Panc1 (cell line): ENCODE measurements at places on chromosomes 7 and 10.

GRCh38 chr10:71696628-71697326 is 22.8 kb downstream of the C10orf105 start:
- DNase-seq = peak; percentile 48

GRCh38 chr7:7932553-7932952 is 36.0 kb upstream of the GLCCI1 start:
- no peak for DNase-seq

DNA sequence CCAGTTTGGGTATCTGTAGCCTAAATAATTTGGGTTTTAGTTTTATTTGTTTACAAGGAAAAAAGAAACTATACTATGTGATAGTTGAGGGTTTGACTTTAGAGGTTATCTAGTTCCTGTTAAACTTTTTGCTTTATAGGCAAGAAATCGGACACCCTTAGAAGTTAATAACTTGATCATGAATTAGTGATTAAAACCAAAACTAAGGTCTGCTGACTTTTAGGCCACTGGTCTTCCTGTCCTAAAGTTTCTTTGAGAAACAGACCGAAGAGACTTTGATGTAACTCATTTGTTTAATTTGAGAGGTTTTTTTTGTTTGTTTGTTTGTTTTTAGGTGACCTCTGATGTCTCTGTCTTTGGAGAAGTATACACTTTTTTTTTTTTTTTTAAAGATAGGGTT is 59.7 kb downstream of the PHTF2 start:
- no peak for DNase-seq

- no peak for DNase-seq
Observed at GRCh38 chr7:17185690-17186070, 112.8 kb upstream of the AHR start.

DNA sequence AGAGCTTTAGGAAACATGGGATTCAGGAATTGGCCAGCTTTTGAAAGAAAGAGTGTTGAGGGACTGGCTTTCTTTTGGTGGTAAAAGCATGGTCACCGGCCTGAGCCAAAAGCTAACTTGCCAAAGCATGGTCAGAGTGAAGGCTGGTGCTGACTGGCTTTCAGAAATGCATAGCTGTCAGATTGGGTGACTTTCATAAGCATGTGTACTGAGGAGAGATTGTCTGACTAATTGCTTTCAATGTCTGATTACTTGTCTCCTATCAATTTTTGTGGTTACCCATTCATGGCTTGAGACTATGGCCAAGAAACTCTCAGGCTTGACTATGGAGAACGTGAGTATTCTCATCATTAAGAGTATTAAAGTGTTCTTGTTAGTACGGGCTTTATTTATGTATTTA is 28.2 kb downstream of the ZNF25 start:
- no peak for DNase-seq

- no peak for DNase-seq
Observed at GRCh38 chr10:108443636-108444035, 1279.1 kb upstream of the SORCS1 start.

DNA sequence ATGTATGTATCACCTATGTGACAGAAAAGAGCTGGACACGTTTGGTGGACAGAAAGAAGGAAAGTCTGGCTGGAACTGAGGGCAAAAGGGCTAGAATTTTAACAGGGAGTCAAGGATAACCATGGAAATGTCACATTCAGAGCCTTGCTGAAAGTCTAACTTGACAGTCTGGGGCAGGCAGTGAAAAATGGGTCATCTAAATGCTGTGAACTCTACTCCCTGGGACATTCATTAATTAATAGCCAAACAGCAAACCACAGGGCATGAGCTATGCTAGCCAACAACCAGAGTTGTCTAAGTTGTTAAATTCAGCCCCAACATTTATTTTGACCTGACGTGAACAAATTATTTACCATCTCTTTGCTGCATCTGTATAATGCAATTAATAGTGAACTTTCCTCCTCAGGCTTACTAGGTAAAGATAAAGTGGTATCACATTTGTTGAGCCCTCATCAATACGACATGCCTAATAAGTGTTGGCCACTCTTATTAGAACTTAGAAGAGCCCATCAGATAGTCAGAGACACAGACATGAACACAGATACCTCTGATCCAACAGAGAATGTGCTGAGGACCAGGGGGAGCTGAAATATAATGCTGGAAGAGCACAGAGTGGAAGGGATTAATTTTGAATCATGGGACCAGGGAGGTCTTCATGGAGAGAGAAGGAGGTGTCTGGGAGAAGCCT is 109.9 kb downstream of the SORCS1 start:
- DNase-seq = no peak

- DNase-seq = no peak
Observed at GRCh38 chr7:82294865-82295264, 148.7 kb downstream of the CACNA2D1 start.

- no peak for DNase-seq
Observed at GRCh38 chr10:35074266-35074665, 15.9 kb downstream of the CUL2 start.

DNA sequence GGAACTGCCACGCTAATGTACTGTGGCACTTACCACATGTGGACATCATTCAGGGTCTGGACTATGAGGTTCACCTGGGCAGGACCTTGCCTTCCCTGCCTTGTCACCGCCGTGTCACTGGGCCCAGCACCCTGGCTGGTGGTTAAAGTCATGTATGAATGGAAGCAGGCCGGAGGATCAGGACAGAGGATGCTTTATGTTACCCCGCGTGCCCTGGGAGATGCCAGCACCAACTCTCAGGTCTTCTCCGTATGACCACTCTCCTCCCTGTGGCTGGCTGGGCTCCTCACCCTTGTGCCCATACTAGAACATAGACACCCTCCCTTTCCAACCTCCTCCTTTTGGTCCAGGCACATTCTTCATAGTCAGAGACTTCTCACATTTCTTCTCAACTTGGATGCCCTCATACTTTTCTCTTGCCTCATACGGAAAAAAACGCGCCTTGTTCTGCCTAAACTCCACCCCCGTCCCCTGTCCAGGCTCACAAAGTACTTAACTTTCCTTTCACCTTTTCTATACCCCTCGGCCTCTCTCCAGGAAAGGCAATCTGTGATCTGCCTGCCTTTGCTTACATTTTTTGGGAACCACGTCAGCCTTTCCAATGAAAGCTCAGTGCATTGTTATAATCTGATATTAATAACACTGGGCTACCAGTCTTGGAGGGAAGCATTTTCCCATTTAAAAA is 240.0 kb downstream of the TEX36 start:
- DNase-seq = no peak

DNA sequence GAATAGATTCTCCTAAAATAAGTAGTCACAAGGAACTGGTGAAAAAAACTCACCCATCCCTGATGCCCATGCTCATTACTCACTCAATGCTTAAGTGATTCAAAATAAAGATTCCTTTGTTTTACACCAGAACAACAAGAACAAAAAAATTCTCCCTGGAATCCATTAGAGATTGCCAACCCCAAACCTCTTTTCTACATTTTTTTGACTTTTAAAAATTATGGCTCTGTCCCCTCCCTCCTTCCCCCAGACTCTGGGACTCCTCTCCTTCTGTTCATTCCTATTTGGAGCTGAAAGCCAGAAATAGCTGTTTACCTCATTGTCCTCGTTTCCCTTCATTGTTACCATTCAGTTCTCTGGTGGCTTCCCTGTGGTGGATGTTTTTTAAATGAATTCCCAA is 63.2 kb upstream of the FHIP2A start:
- DNase-seq = no peak

DNA sequence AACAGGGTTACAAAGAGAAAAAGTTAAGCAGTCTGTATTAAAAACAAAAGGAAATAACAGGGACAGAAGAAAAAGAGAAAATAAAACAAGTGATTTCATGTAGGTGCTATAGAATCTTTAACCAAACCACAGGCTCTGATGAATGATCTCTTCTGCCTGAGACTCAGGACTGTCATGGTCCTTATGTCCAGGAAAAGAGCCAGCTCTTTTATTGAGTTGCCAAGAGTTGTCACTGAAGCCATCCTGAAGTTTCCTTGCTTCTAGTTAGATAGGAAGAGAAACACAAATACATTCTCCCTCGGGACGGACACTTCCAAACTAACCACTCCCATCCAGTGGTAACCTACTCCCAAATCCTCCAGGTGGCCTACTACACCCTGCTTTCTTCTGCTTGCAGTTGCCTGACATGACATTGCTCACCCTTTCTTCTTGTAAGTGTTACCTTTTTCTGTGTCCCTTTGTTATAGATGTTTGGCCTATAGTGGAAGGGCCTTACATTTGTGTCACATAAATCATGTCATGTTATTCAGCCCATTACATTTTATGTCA is 346.7 kb downstream of the NRG3 start:
- no peak for DNase-seq

DNA sequence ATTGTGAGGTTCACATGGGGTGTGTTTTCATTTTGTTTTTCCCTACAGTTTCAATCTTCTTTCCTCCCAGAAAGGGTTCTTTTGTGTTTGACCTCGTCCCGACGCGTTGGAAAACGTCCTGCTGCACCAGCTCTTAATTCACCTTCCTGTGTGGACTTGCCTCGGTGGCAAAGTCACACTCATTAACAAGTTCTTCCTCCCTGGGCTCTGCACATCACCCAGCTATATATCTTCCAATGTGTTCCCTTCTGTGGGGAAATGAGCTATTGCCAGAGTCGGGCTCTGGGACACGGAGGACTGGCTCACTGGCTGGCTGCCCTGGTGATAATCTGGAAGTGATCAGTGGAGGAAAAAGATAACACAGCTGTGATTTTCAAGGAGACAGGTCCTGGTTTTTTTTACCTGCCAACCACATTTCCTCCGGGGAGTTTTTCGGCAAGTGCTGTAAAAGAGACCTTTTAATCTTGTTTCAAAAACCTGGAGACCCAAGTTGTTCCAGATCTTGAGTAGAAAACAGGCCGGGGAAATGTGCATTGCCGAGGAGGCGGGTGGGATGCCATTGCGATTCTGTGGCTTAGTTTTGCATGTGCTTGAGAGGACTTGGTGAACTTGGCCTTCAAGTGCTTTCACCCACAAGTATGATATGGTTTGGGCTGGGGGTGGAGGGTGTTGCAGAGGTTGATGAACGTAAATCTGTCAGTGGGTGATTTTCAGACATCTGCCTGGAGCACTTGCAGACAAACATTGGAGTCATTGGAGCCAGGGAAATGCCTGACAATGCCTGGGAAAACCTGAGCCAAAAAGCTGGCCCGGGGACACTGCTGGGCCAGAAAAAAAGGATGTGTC is 96.5 kb upstream of the CREB5 start:
- no peak for DNase-seq

GRCh38 chr7:138746073-138746472 is 44.9 kb upstream of the SVOPL start:
- no peak for DNase-seq

- DNase-seq = no peak
Observed at GRCh38 chr10:114545071-114545470, 113.0 kb downstream of the ABLIM1 start.

- no peak for DNase-seq
Observed at GRCh38 chr10:121033366-121033765, 182.2 kb downstream of the WDR11 start.

- DNase-seq = no peak
Observed at GRCh38 chr7:28516390-28517172, 104.3 kb downstream of the CREB5 start.

GRCh38 chr10:124126983-124127385 is 33.6 kb upstream of the CHST15 start:
- DNase-seq = no peak

GRCh38 chr7:68485253-68485917 is 1112.9 kb upstream of the AUTS2 start:
- DNase-seq = no peak

GRCh38 chr10:103204353-103205255 is 11.5 kb upstream of the NT5C2 start:
- no peak for DNase-seq

- no peak for DNase-seq
Observed at GRCh38 chr10:104300736-104301292, 31.8 kb downstream of the GSTO2 start.

DNA sequence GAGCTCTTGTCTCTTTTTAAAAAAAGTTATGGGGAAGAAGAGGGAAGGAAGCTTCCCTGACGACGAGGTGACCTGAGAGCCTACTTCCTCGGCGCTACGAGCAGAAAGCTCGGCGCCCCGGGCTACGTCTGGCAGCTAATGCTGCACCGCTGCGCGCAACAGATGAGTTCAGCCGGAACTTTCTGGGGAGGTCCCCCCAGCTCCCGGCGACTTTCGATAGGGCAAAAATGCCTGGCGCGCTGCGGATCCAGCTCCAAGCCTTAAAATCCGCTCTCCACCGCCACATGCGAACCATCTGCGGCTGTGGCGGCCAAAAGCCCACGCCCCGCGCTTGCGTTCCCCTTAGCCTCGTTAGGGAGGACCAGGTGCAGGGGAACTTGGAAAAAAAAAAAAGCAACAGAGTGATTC is 621 bp downstream of the P4HA1 start:
- DNase-seq = no peak

GRCh38 chr10:82319074-82319473 is 444.1 kb downstream of the NRG3 start:
- DNase-seq = no peak

- no peak for DNase-seq
Observed at GRCh38 chr7:43591558-43592180, 8.8 kb downstream of the STK17A start.

DNA sequence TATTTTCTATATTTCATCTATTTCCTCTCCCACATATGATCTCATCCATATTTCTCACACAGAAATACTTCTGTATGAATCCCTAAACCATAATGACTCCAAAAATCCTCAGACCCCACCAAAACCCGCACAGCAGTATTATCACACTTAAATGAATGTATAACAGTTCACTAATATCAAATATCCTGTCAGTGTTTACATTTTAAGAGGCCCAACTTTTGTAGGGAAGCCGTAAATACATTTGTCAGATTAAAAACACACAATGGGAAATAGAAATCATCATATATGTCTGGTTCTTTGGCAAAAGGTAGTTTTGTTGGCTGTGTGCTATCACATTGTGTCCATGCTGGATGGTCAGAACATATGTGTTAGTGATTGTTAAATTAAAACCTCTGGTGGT is 4.2 kb downstream of the AUTS2 start:
- no peak for DNase-seq

DNA sequence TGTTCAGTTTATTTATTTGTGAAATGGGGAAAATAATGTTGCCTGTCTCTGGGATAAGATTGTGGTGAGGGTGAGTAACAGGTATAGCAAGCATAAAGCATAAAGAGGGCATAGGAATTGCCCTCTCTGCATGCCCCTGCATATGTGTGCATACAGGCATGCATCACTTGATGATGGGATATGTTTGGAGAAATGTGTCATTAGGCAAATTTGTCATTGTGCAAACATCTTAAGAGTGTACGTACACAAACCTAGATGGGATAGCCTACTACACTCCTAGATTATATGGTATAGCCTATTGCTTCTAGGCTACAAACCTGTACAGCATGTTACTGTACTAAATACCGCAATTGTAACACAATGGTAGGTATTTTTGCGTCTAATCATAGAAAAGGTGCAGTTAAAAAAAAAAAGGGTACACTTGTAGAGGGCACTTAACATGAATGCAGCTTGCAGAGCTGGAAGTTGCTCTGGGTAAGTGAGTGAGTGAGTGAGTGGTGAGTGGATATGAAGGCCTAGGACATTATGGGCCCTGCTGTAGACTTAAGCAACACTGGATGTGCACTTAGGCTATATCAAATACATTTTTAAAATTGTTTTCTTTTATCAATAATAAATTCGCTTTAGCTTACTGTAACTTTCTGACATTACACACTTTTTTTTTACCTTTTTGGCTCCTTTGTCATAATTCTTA is 386.5 kb upstream of the ANKRD30A start:
- peak; percentile 46 for DNase-seq
